ENCODE measurements at places on chromosomes 4 and X. TPM values are rescaled to one million over a fixed set of nuclear protein-coding genes. Genes with fewer than 3 reads are reported as not detected.

TRPC5OS gene
- total RNA-seq = not detected

MYL5 gene
- 5.0 TPM for total RNA-seq

AMBN gene
- total RNA-seq = not detected

ATP1B4 gene
- not detected for total RNA-seq

EMCN gene
- 22.3 TPM for total RNA-seq

SPATA4 gene
- total RNA-seq = not detected

PPP2R2C gene
- total RNA-seq = not detected

TLR2 gene
- total RNA-seq = 0.30 TPM

MSANTD1 gene
- total RNA-seq = 0.46 TPM

PAGE1 gene
- total RNA-seq = not detected

TASL gene
- total RNA-seq = not detected

RBM46 gene
- not detected for total RNA-seq

F8A1 gene
- total RNA-seq = 1.2 TPM

ESX1 gene
- total RNA-seq = not detected

S100P gene
- total RNA-seq = not detected

KCNE5 gene
- not detected for total RNA-seq

ARHGAP6 gene
- total RNA-seq = 0.30 TPM

XAGE2 gene
- not detected for total RNA-seq

NXF2 gene
- not detected for total RNA-seq

ATP8A1 gene
- total RNA-seq = 11.7 TPM

CDKL2 gene
- 0.30 TPM for total RNA-seq

GYPB gene
- total RNA-seq = not detected

RAB41 gene
- not detected for total RNA-seq
